Activated CD8-positive, alpha-beta memory T cell treated with anti-CD3 and anti-CD28 coated beads for 4 hours (primary cell): ENCODE measurements at places on chromosomes 3 and 15.

DNA sequence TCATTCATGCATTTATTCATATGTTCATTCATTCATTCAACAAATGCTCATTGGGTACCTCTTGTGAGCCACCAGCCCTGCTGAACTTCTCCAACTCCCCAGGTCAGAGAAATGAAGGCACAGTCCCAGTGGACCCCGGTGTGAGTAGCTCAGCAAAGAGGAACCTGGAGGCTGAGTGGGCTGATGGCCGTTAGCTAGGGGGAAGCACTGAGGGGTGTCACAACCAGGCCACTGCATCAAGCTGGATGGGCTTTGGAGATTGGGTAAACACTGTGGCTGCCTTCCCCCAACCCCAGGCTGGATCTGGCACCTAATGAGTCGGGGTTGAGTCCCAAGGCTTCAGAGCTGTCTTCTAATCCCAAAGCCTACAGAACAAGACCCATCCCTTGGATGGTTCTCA is 12.1 kb upstream of the ALAS1 start:
- DNase-seq: no peak

DNA sequence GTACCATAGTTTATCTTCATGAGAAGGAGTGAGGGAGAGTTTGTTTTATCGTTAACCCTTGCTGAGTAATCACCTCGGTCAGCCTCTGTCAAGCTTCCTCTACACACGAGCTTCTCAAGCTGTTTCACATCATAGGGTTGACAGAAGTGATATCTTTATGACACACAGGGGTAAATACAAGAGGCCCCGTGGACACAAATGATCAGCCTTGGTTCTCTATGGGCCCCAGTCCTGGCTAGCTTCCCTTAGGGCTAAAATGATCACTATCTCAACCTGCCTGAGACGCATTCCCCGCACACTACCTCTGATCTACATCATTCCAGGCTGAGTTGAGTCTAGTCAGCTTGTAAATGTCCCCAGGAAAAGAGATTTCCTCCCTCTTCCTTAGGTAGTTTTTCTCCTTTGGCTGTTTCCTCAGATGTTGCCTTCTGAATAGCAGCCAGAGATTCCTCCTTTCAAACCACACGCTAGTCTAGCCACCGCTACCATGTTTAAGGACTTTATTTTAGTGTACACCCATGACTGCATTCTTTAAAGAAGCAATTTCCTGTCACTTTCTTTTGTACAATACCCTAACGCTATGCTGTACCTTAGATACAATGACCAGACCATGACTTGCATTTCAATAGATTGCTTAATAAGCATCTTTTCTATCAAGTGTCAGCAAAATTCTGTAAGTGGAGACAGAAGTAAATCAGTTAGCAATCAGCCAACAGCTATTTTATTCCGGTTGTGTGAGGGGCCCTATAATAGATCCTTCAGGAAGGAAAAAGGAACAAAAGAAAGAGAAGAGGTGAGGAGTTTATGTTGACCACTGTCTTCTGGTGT is 35.1 kb upstream of the PPARG start:
- DNase-seq: no peak

- no peak for DNase-seq
These were observed 191.5 kb downstream of the TNIK start for GRCh38 chr3:171268677-171269076.

DNA sequence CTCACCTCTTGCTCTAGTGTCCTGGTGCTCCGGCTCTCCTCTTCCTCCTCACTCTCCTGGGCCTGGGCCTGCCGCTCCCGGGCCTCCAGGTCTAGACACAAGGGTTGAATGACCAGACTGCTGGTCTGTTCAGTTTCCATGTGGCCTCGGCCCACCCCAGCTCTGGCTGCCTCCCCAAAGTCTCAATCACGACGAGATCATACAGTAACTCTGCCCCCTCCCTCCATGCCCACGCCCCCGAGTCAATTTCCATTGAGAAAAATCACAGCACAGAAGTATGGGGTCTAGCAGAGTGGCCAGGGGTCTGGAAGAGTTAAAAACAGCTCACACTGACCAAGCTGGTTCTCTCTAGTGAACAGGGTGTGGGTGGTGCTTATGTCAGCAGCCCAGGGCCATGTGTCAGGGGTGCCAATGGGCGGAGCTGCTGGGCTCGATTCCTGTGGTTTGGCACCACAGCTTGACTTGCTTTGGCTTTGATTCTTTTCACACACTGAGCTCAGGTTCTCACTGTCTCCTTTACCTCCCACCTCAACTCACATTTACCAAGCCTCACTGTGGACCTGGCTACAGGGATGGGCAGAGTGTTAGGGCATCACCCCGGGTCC is 6.9 kb downstream of the C15orf62 start:
- DNase-seq: no peak

DNA sequence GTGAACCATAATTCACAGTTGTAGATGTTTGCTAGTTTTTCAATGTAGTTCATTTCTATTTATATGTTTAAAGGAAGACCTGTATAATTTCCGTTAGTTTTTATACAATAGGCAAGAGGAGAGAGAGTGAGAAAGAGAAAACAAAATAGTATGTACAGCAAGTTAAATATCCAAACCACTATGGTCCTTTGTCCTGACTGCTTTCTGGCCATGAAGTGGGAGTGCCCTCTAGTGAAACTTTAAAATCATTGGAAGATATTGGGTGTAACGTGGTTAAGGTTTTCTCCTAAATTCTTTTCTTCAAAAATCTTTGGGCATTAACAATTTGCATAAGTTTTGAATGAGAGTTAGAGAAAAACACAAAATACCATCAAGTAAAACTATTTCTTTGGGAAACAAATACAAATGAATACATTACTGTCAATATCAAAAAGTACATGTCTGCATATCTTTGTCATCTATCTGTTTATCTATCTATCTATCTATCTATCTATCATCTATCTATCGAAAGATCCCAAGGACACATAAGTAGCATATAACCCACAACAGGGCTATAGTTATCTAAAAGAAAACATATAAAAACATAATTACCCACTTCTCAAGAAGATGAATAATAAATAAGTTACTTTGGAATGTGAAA is 534.6 kb upstream of the ATP11B start:
- no peak for DNase-seq

GRCh38 chr3:150743508-150743907 is 19.5 kb downstream of the SIAH2 start:
- DNase-seq: no peak

DNA sequence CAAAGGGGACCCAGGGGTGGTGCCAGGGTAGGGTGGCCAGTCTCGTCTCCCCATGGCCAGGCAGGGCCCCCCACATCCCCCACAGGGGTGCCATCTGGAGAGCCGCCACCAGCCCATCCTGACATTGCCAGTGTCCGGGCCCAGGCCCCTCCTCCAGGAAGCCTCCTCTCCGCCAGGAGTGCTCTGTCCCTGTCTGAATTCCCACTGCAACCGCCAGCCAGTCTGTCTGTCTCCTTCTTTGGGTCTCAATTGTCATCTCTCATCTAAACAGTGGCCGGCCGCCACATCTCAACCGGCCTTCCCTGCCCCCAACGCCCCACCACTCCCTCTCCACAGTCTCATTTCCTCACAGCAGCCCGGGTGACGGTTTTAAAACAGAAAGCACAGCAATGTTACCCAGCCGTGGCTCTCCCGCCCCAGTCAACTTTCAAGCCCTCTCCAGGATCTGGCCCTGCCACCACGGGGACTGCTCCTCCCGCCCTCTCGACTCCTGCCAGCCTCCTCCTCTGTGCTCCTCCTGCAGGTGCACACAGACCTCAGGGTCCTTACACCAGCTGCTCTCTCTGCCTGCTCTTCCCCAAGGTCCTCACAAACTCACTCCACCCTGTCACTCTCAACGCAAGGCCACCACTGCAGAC is 57.0 kb downstream of the IQSEC1 start:
- DNase-seq: no peak

DNA sequence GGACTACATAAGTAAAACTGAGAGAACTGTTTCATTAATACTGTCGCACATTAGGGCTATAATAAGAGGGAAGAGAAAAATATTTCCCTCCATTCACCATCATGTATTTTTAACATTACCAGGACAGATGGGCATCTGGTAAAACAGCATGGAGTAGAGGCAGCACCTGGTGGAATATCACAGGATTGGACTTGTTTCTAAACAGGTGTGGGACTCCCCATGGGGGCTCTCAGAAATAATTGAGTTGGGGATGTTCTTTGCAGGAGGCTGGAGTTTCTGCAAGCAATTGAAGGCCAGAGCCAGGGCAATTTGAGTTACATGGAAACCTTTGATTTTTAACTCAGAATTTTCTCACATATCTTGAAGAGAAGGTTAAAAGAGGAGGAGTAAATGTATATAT is 8.4 kb upstream of the MINDY2 start:
- DNase-seq: no peak

GRCh38 chr3:127894481-127894880 is 20.6 kb upstream of the KBTBD12 start:
- DNase-seq: no peak
